B cell (primary cell): ENCODE measurements at places on chromosomes 12 and 14.

GRCh38 chr14:55448141-55448614, 7.8 kb upstream of the TBPL2 start:
- no peak for DNase-seq

- DNase-seq, result no peak
Observed at GRCh38 chr12:115074617-115075016, 390.6 kb upstream of the TBX3 start.

GRCh38 chr14:59664741-59665140, 88.1 kb upstream of the CCDC175 start:
- no peak for DNase-seq

- no peak for DNase-seq
Observed at GRCh38 chr12:113186033-113186365, 478 bp downstream of the RITA1 start.
